Endothelial cell (in vitro differentiated cells): ENCODE measurements at places on chromosomes 4 and X.

GRCh38 chr4:140078366-140078765, 75.6 kb downstream of the MAML3 start:
- H3K36me3 ChIP-seq: peaks cover 6% of the 10 kb centered on the region
- H3K4me1 ChIP-seq: peaks cover 59% of the 10 kb centered on the region
- H3K27me3 ChIP-seq: no peaks in the 10 kb centered on the region

GRCh38 chr4:24995346-24995919, 35.3 kb downstream of the LGI2 start:
- peaks cover 22% of the 10 kb centered on the region for H3K4me1 ChIP-seq
- H3K27me3 ChIP-seq: peaks cover 4% of the 10 kb centered on the region
- H3K4me3 ChIP-seq: no peak overlapping the region
- H3K27ac ChIP-seq: no peak overlapping the region

DNA sequence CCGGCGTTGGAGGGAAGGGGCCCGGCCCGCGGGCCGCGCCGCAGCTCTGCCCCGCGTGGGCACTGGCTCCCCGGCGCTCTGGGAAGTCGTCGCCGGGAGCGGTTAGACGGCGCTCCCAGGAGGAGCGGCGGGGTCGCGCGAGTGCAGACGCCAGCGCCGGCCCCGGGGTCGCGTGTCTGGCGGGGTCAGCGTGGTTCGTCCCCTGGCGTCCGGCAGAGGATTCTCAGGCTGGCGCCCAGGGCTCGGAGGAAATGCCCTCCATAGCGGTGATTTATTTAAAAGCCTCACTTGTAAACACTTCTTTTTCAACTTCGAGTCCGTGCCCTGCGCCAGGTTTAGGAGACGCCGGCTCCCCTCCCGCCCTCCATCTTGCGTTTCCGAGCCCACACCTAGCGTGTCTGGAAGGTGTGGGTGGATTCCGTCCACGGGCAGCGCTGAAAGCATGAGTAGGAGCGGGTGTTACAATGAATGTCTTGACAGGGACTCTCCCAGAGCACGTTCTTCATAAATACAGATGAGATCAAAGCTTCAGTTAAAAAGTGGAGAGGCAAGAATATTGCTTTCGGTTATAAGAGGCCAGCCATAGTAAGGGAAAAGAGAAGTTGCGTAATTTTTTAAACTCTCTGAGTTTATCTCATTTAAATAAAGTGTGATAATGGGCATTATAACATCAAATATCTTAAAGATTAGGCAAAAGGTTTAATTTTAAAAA, 692 bp downstream of the FAM241A start:
- peaks cover 4% of the 10 kb centered on the region for H3K27me3 ChIP-seq
- H3K4me3 ChIP-seq: peak overlapping the region; percentile 98
- H3K4me1 ChIP-seq: peaks cover 66% of the 10 kb centered on the region
- peak overlapping the region; percentile 77 for H3K27ac ChIP-seq
- H3K36me3 ChIP-seq: peaks cover 11% of the 10 kb centered on the region

DNA sequence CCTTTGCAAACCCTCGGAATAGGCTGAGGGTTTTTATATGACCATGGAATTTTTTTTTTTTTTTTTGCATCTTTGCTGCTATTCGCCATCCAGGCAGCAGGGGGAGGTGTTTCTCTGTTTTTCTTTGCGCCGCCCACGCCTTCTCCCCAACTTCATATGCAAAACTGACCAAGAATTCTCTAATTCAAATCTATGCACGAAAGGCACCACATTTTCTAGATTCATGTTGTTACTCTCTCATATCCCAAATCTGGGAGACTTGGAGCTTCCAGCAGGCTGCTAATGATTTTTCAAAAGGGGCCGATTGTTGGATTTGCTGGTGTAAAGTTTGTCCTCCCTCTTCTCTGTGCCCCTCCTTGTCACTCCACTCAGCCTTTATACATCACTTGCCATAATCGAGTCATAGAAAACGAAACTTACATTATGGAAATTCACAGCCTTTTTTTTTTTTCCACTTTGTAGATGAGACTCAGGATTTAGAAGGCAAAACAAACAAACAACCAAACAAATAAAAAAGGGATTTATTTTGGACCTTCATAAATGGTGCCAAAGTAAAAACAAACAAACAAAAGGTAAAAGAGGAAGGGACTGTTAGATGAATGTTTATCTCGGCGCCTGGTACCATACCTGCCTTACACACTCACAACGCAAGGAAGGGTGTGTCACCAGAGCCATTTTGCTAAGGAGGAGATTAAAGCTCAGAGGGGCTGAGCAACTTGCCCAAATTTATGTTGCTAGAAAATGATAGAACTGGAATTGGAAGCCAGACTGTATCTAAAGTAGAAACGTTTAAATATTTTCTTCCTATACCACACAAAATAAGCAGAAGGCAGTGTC, 29.3 kb upstream of the BOD1L1 start:
- peaks cover 6% of the 10 kb centered on the region for H3K4me1 ChIP-seq
- DNase-seq: peak; percentile 55
- H3K27me3 ChIP-seq: peaks cover 2% of the 10 kb centered on the region

GRCh38 chr4:67101612-67102011, 443.7 kb downstream of the CENPC start:
- DNase-seq: no peak
- no peak overlapping the region for H3K4me3 ChIP-seq
- no peaks in the 10 kb centered on the region for H3K36me3 ChIP-seq
- no peak overlapping the region for H3K27ac ChIP-seq

DNA sequence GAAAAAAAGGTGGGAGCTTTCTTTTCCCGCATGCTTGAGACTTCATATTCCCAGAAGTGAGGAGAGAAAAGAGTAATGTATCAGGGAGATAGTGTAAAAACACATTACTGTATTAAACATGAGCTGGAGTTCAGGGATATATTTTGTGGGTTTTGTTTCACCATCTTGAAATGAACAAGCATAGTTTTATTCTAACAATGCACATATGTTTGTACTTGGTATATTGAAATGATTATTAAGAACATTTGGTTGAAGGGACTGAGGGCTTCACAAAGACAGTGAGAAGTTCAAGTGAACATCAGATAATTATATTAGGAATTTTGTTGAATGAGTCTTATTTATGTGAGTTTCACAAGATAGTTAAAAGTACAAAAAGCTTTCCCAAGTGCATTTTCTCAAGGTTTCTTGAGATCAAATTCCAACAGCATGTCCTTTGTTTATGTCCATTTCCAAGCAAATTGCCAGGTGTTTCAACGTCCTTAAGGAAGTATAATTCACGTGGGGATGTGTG, 368.8 kb downstream of the ANKRD50 start:
- no peak overlapping the region for H3K27ac ChIP-seq
- H3K36me3 ChIP-seq: peaks cover 7% of the 10 kb centered on the region
- no peaks in the 10 kb centered on the region for H3K4me1 ChIP-seq
- DNase-seq: no peak

GRCh38 chr4:72974694-72975487, 94.6 kb downstream of the COX18 start:
- no peak for DNase-seq
- H3K36me3 ChIP-seq: no peaks in the 10 kb centered on the region
- no peaks in the 10 kb centered on the region for H3K27me3 ChIP-seq
- H3K4me1 ChIP-seq: no peaks in the 10 kb centered on the region
- H3K27ac ChIP-seq: no peak overlapping the region

- H3K36me3 ChIP-seq: peaks cover 3% of the 10 kb centered on the region
- no peak for DNase-seq
- no peaks in the 10 kb centered on the region for H3K27me3 ChIP-seq
Measured at GRCh38 chr4:14792702-14793227, 209.5 kb upstream of the CPEB2 start.

DNA sequence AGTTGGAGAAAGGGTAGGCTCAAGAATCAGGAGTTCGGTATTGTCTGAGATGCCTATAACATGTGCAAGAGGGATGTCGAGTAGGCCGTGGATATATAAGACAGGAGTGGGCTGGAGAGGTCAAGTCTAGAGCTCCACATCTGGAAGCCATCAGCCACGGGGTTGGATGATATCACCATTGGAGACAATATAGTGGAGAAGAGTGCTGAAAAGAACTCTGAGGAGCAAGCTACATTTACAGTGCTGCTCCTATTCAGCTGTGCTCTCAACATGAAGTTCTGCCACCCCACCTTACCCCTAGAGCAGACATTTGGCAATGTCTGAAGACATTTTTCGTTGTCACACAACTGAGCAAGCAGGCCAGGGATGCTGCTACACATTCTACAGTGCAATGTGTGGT, 20.9 kb upstream of the PLAC1 start:
- no peak for DNase-seq
- no peaks in the 10 kb centered on the region for H3K4me1 ChIP-seq

DNA sequence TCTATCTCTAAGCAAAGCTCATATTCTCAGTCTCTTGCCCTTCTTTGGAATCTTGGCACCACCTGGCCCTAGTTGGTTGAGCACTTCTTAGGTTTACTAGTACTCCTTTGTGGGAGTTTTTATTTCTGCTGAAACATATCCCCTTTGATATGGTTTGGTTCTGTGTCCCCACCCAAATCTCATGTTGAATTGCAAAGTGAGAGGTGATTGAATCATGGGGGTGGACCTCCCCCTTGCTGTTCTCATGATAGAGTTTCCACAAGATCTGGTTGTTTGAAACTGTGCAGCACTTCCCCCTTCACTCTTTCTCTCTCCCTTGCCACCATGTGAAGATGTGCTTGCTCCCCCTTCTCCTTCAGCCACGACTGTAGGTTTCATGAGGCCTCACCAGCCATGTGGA, 22.2 kb upstream of the SYNPO2 start:
- H3K36me3 ChIP-seq: no peaks in the 10 kb centered on the region
- H3K27me3 ChIP-seq: peaks cover 2% of the 10 kb centered on the region
- no peak overlapping the region for H3K4me3 ChIP-seq
- no peak for DNase-seq
- H3K4me1 ChIP-seq: peaks cover 23% of the 10 kb centered on the region

DNA sequence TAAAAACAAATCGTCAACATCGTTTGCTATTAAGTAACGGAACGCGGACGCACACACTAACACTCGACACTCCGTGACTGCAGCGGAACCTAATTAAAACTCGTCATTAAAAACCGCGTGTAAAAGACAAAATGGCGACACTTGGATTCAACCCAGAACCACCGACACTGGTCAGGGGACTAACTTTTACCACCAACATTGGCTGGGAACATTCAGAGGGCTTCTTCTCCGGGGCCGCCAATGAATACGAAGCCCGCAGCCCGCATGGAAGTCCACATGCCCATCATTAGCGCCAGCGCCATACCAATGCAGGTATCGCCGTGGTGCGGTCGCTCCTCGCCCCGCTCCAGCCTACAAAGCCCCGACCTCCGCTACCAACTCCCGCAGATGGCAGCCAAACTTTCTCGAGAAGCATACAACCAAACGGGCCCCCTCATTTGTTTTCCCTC, 498 bp downstream of the RBMX start:
- no peaks in the 10 kb centered on the region for H3K27me3 ChIP-seq
- H3K4me3 ChIP-seq: peak overlapping the region; percentile 100
- H3K27ac ChIP-seq: peak overlapping the region; percentile 98
